Amygdala (tissue), 56 donors: ENCODE measurements at places on chromosomes 1 and 21.

DNA sequence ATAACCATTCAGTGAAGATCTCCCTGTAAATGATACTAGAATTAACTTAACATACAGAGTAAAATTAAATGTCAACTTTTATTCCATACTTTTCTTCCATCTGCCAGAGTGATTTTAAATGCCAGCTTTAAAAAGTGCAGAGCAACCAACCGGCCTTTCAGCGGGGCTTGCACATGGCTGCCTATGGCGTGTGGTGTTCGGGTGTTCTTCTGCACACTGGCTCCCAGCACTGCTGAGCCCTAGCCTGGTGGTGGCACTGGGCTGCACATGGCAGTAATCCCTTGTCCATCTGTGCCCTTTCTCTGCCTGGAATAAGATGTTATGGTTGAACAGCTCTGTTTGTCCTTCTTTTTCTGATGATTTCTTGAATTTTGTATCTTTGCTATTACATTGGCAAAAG is 156.3 kb downstream of the SNX7 start:
- DNase-seq: no peak

DNA sequence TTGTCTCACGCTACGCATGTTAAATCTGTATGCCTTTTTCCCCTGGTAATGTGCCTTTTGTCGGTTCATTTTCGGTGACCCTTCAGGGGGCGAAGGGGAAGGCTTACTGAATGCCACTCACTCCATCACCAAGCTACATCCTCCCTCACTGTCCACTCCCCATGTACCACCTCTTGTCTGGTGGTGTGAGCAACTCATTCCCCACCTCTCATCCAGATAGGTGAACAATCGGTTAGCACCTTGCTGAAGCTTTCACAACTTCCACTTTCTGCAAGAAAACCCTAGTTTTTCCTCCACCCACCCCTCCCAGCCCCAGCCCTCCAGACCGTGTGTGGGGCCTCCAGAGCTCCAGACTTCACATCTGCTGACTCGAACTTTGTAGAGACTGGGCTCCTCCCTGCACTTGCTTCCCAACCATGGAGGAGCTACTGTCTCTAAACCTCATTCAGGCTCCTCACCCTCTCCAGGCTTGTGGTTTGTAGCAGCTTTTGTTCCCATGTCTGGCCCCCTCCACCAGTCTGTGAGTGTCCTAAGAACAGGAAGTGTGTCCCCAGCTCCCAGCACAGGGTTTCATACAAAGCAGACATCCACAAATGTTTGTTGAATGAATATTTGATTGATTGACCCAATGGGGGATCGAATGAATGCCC is 48.4 kb upstream of the RUNX3 start:
- no peak for DNase-seq

DNA sequence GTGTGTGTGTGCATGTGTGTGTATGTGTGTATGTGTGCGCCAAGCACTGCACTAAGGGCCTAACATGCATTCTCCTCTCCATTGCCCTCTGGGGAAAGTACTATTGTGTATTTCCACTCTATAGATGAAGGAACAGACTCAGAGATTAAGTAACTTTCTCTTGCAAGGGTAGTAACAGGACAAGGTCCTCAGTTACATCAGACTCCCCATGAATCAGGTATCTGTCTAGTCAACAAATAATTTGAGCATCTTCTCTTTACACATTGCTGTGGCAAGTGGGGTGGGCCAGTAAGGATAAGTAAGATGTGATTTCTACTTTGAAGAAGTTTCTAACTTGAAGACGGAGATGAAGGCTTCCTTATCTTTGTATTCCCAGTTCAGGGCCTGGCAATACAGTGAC is 5.0 kb upstream of the HTR1D start:
- no peak for DNase-seq

- DNase-seq: no peak
Observed at GRCh38 chr1:180274221-180274620, 44.2 kb downstream of the LHX4 start.

- no peak for DNase-seq
Observed at GRCh38 chr1:13628218-13628617, 44.6 kb downstream of the PDPN start.

DNA sequence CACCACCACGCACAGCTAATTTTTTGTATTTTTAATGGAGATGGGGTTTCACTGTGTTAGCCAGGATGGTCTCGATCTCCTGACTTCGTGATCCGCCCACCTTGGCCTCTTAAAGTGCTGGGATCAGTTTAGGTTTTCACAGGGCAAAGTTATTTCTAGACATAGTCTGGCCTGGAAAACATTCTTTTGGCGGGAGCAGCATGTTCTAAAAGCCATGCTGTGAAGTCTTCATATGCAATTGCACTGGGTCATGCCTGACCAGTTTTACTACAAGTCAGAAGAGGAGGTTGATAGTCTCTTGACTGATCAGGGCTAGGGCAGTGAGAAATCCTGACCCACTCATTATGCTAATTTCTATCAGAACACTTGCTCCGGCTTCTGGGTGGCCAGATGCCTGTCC is 131.6 kb upstream of the POU3F1 start:
- DNase-seq: no peak

- no peak for DNase-seq
Observed at GRCh38 chr1:54421101-54421504, 14.9 kb upstream of the SSBP3 start.

DNA sequence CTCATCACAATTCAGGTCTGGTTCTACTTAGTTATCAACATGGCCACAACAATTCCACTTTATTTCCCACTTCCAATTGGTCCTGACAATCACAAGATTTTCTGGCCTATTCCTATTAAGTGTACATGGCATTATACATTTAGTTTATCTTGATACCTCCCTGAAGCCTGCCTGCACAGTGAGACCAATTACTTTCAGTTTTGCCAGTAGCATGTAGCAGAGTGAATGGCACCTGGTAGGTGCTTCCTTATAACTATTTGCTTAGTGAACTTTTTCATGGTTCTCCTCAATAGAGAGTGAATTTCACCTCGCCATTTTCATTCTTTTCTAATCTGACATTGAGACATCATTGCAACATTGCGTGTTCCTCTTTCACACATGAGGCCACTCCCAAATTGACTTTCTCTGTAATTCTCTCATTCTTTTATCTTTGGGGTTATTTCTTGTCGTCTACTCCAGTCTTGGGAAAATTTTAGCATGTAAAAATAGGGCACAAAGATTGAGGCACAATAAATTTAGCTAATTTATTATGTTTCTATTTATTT is 124.3 kb downstream of the DISC1 start:
- DNase-seq: no peak

DNA sequence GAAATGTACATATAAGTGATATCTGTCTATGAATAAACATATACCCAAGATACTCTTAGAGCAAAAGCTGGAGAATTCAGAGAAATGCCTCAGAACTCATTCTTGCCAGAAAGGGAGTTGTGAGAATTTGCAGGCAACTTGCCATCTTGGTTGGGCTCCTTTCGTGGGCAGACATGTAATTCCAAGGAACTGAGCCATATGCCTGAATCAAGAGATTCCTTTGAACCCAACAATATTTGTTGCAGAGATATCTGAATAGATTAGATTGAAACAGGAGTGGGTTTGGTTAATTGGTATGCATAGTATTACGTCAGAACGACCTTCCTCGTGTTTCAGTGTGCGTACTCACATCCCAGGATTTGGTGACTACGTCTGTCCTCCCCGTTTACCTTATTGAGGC is 67.0 kb downstream of the TGFB2 start:
- DNase-seq: no peak
